Upper lobe of right lung (tissue), 1 donor: ENCODE measurements at places on chromosomes 13 and 19. TPM values are rescaled to one million over a fixed set of nuclear protein-coding genes. Genes with fewer than 3 reads are reported as not detected.

- H3K27ac ChIP-seq, result no peak overlapping the region
- no peaks in the 10 kb centered on the region for H3K27me3 ChIP-seq
- H3K4me1 ChIP-seq, result no peaks in the 10 kb centered on the region
- no peak overlapping the region for H3K4me3 ChIP-seq
- H3K36me3 ChIP-seq, result no peaks in the 10 kb centered on the region
- DNase-seq, result no peak
These were observed 128.7 kb downstream of the CYSLTR2 start for GRCh38 chr13:48782429-48782840.

GRCh38 chr19:16944626-16945363 lies 56.0 kb downstream of the F2RL3 start:
- H3K4me1 ChIP-seq, result no peaks in the 10 kb centered on the region
- H3K4me3 ChIP-seq, result no peak overlapping the region
- DNase-seq, result no peak
- H3K36me3 ChIP-seq, result no peaks in the 10 kb centered on the region

GRCh38 chr19:291006-291521 lies at the start of gene PLPP2:
PLPP2 (minus strand) TSS chr19:291403; CDS start chr19:291336, 67 bp downstream.
- peaks cover 45% of the 10 kb centered on the region for H3K27me3 ChIP-seq
- peaks cover 28% of the 10 kb centered on the region for H3K4me1 ChIP-seq
- peak within 1 kb of the TSS; percentile 36 for H3K4me3 ChIP-seq
- H3K27ac ChIP-seq, result peak within 1 kb of the TSS; percentile 6

DNA sequence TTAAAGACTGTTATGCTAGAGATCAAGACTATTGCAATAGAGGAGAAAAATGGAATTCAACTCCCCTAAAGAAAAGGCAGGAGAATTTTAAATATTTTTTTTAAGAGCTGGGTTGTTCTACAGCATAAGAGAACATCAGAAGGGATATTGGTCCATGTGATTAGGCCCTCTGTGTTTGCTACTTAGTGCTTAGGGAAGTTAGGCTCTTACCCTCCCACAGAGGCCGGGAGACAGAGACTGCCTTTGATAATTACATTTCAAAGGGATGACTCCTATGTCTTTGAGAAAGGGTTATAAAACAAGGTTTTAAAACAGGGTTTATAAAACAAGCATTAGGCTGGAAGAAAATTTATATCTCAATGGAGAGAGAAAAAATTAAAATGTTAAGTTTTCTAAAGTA lies 1248.1 kb upstream of the PCDH20 start:
- no peaks in the 10 kb centered on the region for H3K36me3 ChIP-seq
- no peaks in the 10 kb centered on the region for H3K27me3 ChIP-seq
- no peak for DNase-seq
- H3K4me1 ChIP-seq, result no peaks in the 10 kb centered on the region
- H3K4me3 ChIP-seq, result no peak overlapping the region

Gene GPC5
- total RNA-seq, result 8.1 TPM

Gene CBY2
- total RNA-seq, result not detected

Gene SULT2B1
- 20.4 TPM for total RNA-seq

Gene ERICH4
- not detected for total RNA-seq

Gene ZFP14
- 6.9 TPM for total RNA-seq

Gene ZNF540
- total RNA-seq, result 6.1 TPM
